Endothelial cell of umbilical vein (primary cell): ENCODE measurements at places on chromosomes 2 and 18.

DNA sequence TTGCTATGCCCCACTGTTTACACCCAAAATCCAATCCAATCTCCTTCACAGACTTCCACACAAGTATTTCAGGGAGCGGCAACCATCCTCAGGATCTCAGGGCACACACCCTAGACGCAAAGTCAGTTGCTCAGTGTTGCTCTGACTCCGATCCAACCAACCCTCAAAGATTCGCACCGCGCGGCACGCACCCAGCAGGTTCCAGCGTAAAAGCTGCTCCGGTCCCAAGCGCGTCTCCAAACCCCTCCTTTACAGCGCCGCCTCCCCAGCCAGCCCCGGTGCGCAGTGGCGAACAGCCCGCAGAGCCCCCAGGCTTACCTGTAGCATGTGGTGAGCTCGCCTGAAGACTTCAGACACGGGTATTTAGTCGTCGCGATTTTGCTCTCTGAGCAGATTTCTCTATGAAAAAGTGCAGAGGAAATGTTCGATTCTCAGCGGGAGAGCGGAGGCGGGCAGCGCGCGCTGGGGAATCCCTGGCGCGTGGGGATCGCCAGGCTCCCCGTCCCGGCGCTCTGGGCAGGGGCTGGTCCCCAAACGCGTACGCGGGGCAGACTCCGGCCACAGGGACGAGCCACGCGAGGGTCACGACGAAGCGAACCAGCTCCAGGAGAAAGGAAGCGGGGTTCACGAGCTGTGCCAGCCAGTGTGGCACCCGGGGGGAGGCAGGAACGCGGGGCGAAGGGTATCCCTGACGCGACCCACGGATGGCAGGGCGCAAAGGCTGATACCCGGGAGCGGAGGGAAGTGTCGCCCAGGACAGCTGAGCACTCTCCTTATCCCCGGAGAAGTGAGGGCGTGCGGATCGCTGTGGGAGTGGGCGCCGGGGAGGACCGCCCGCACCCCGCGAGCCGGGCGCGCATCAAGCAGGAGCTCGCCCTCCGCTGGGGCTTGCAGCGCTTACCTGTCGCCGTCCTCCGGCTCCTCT, 650 bp downstream of the CCBE1 start:
- no peak for DNase-seq

DNA sequence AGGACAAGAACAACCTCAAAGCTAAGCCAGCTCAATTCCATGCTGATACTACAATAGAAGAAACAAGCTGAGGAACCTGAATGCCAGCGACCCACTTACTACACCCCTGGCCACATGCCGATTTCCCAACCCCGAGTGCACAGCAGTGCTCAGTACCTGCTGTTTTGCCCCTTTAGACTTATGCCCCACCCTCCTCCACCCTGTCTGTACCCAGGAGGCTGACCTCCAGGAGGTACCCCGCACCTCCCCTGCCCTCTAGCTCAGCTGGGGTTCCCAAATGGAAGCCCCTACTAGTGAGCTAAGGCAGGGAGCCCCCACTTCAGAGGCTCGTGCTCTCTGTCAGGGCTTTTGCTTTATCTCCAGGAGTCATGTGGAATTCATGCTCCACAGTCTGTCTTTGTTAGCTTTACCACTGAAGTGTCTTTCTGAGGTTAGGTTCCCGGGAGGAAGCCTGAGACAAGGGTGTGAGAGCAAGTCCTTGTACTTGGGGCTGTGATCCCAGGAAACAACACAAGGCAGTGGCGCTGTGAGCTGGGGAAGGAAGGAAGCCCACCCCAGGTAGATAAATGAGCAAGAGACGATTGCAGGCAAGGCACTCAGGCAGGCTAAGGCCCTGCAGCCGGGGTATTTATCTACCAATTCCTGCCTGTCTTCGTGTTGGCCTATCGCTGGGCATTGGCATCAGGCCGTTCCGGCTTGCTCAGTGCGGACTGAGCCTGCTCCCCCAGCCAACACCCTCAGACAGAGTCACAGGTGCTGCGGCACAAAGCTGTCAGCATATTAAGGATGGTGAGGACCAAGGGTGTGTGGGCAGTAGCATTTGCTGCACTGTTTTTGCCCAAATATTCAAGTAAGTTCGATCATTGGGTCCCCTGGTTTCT, 220.5 kb downstream of the CYP26B1 start:
- no peak for DNase-seq

- peak; percentile 91 for DNase-seq
These were observed 74.6 kb downstream of the ARL4C start for GRCh38 chr2:234422273-234422732.

- no peak for DNase-seq
These were observed 97.6 kb upstream of the LMAN1 start for GRCh38 chr18:59456657-59457056.

DNA sequence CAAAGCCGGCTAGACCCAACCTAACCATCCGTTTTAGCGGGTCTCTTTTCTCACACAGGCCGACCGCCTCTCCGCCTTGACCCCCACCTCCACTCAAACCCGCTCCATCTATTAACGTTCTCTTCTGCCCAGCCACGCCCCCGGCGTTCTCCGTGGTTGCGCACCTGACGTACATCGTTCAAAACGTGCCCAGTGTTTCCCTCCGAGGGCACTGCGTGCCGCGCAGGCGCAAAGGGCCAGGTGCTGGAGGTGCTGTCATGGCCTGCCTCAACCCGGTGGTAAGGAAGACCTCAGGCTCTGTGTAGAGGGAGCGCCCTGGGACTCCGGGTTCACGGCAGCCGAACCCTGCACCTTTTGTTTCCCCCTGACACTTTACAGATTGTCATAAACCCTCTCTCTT, at the start of gene GTF2A1L:
Gene GTF2A1L, plus strand, starts transcription at position 239 of the 400 bp plus-strand sequence. Its CDS starts 19 bp downstream, at position 258.
- no peak for DNase-seq

DNA sequence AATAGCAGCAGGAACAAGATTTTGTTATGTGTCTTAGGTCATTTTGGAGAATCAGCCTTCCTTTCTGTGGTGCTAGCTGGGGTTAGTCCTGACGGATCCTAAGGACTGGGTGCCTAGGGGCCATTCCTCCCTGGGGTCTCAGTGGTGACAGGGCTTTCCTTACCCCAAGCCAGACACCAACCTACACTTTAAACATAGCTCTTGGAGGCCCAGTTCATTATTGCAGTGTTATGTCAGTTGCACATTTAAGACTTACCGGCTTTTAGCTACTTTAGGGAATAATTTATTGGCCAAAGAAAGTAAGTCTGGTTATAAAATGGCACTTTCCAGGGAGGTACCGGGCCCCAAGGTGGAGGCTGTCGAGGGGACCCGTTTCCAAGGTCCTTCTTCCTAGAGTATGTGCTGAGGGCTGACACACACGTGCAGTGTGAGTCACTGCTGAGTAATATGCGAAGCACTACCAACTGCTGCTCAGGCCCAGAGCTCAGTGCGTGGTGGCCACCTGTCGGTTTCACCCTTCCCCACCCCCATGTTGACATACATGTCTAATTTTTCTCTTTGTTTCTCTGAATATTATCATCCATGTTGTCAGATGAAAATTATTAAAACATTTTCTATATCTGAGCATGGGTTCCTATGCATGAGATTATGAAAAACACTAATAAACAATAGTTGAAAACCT, 37.0 kb upstream of the GRHL1 start:
- peak; percentile 37 for DNase-seq

DNA sequence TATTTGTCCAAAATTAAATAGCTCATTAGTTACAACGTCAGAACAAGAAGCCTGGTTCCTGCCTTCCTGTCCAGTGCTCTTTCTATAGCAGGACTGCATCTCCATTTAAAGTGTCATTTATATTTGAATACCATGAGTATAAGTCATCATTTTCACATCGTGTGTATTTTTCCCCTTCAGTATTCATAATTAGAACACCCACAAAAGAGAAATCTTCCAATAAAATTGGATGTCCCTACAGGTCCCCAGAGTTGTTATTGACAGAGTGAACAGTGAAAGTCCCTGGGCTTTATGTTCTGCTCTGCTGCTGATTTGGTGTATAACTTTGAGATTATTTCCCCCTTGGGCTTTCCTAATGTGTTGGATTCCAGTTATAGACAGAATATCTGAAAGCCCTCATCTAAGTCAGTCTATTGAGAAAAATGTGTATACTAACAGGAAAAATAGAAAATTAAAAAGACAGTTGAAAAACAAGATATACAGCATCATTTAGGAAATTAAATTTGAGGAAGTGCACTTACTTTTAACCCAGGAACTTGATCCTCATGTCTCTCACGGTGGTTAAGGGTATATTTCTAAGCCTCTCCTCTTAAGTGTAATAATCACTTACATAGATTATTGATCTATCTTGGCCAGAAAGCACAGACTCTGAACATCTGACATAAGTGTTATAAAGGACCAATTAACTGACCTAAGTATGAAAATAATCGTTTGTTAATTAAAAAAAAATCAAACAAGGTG, 15.2 kb upstream of the REV1 start:
- no peak for DNase-seq

GRCh38 chr2:8162552-8162951, 519.3 kb upstream of the ID2 start:
- no peak for DNase-seq

GRCh38 chr2:156129227-156129626, 203.3 kb downstream of the NR4A2 start:
- DNase-seq = no peak

GRCh38 chr2:81940266-81940955, 1635.9 kb upstream of the LRRTM1 start:
- no peak for DNase-seq

DNA sequence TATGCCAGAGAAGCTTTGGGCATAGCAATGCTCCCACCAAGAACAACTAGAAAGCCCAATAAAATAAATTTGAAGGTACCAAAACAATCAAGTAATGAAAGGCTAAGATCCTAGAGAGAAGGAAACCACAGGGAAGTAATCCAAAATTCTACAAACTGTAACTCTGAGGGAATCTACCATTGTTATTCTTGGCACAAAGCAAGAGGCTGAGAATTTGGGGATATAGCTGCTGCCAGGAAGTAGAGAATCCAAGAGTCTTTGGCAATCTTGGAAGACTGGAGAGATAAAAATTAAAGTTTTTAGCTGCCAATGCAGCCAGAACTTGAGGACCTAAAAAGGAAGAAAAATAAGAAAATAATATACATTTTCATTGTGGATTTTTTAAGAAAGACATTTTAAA, 68.5 kb downstream of the PIGN start:
- DNase-seq = peak; percentile 6

GRCh38 chr2:134189009-134189720, 64.7 kb upstream of the MGAT5 start:
- no peak for DNase-seq

DNA sequence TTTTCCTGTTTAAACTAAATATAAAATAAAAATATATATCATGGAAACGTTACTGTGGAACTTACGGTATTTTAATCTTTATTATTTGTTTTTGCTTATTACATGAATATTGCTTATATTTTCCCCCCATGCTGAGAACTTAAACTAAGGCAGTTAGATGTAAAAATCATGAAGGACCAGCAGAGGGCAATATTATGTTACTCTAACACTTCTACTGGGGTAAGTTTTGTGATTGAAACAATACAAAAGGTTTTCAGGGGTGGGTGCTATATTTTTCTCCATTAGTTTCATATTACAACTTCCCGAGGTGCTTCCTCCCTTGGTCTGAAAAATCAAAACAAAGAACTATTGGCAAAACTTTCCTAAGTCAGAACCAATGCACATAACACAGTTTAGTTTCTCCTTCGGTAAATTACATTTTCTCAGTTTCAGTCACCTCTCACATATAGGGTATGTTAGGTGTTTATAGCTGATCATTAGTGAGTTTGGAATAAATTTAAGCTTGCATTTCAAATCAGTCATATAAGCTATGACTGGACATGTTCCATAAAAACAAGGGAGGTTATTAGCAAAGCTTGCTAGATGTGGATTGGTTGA, 54.8 kb downstream of the ZNF407 start:
- DNase-seq = peak; percentile 81

DNA sequence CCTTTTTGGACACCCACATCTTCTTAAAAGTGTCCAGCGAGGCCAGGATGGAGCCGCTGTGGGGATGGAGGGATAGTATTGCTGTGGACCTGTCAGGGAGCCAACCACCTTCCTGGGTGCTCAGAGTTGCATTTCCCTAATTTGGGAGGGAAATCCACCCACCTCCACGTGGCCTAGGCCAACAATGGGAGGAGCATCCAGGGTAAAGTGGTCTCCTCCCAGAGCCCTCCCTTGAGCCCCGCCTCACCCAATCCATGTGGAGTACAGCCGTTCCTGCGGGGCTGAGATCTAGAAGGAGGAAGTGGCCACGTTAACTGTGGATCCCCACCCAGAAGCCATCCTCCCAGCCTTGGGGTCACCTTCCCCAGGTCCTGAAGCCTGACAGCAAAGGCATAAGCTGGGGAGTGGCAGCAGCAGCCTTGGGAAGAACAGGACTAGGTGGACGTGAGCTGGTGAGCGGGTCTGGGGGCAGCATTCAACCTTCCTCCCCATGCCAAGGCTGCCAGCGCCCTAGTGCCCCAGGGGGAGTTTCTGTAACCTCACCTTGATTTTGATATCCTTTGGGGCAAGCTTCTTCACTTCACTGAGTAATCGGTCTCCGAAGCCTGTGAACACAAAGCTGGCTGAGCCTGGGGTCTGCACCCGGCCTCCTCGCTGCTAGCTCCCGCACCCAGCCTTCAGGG, 6.8 kb downstream of the ACTR1B start:
- no peak for DNase-seq

GRCh38 chr2:44450082-44450481, 88.3 kb downstream of the CAMKMT start:
- no peak for DNase-seq

DNA sequence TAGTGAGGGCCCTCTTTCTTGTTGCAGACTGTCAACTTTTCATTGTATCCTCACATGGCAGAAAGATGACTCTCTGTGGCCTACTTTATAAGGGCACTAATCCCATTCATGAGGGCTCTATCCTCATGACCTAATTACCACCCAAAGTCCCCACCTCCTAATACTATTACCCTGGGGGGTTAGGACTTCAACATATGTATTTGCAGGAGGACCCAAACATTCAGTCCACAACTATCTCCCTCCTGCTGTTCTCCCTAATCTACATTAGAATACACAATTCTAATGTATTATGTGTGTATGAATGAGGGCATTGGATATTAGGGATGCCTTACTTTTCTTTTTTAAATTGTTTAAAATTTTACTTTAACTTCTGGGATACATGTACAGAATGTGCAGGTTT, 246.0 kb upstream of the TANK start:
- DNase-seq = no peak

DNA sequence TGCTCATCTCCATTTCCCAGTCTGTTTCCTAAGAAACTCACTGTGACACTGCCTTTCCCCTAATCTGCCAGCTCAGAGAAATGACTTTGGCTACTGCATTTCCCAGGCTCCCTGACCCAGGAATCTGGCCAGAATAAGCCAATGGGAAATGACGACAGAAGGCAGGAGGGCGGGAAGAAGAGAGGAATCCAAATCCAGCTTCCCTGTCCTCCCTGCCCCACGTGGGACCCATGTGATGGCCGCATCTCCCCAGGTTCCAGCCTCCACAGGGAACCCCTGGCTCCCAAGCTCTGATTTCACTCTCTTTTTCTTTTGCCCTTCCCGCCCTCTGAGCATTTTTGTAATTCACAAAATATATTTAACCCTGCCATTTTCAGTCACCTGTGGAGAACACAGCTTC, 37.8 kb upstream of the RAB12 start:
- no peak for DNase-seq
